ENCODE measurements at places on chromosomes 4 and X.

DNA sequence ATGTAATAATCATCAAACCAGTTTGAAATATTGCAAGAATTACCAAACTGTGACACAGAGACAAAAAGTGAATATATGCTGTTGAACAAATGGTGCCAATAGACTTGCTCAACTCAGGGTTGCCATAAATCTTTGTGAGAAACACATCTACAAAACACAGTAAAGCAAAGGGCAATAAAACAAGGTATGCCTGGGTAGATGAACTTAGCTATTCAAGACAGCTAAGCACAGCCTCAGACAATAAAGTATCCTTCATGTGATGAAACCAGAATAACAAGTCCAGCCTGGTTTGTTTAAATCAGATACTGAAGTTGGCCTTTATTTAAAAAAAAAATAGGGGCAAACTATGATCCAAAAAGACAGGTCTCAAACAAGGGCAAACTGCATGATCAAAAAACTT, 19.2 kb downstream of the LAMTOR3 start:
- DNase-seq = no peak

DNA sequence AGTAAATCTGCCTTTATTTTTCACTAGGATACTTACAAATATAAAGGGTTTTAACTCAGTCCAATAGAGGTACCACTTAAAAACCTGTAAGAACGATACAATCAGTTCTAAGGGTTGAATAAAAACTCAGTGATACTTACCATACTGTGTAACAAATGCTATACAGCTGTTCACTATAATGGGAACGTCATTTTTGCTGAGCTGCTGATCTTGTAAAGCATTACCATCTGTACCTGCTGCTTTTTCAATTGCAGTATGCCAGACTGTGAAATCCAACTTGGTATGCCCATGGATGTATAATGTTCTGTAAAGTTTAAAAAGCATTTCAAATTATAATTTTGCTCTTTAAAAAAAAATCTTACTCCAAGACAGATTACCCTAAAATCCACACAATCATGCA, 111.2 kb downstream of the ARAP2 start:
- no peak for DNase-seq

DNA sequence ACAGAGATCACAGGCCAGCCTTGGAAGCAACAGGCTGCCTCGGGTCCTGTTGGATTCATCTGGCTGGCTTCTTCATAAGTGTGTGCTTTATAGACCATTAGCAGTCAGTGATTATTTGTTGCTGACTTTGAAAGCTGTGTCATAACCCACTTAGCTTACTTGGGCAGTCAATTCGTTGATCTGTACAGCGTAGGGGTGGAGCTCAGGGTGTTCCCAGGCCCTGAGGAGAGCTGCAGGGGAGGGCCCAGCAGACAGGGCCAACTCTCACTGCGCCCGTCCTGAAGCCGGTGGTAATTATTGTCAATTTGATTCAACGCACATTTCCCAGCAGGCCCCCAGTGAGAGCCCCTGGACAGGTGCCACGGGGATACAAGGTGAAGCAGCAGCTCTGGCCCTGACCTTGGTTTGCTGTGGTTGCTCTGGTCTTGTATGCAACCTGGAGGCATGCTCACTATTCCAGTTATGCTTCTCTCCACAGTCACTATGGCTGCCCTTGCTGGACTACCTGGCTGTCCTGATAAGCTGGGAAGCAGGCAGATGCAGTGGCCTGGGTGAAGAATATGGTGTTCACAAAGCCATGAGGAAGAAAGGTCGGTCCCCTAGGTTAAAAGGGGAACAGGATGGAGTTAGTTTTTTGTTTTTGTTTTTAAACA, 40.1 kb upstream of the HMGB3 start:
- no peak for DNase-seq

DNA sequence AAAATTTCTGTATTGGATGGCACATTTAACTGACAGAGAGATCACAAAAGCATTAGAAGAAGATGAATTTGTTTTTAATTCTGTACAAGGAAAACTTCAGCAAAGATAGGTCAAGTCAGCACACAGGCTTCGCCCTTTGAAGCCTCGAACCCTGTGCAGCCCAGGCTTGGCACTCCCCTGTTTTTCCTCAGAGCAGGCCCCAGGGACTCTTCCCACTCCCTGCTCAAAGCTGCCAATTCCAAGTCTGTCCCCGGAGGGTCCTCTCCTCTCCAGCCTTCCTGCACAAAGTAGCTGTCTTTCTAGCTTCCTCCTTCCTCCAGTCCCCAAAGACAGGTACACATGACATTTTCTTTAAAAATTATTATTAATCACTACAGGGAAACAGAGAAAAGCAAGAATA, 466.3 kb downstream of the PPARGC1A start:
- DNase-seq = no peak

DNA sequence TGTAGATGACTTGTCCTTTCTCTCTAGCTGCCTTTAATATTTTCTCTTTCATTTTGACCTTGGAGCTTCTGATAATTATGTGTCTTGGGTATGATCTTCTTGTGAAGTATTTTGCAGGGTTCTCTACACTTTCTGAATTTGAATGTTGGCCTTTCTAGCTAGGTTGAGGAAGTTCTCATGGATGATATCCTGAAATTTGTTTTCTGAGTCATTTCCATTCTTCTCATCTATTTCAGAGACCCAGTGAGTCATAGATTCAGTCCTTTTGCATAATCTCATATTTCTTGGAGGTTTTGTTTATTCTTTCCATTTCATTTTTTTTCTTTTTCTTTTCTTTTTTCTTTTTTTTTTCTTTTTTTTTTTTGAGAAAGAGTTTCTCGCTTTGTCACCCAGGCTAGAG, 585.7 kb upstream of the PABPC4L start:
- no peak for DNase-seq
